DMS79 treated with DMSO at 0.1 percent for 48 hours (cell line): ENCODE measurements at places on chromosomes 16 and 17.

DNA sequence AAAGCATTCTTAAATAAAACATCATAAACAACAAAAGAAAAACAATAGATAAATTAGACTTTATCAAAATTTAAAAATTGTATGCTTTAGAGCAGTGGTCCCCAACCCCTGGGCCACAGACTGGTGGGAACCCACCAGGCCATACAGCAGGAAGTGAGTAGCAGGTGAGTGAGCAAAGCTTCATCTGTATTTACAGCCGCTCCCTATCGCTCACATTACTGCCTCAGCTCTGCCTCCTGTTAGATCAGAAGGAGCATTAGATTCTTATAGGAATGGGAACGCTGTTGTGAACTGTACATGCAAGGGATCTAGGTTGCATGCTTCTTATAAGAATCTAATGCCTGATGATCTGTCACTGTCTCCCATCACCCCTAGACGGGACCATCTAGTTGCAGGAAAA, 51.5 kb downstream of the GNAO1 start:
- no peak for DNase-seq

GRCh38 chr16:78645657-78646056, 546.2 kb downstream of the WWOX start:
- no peak for DNase-seq

DNA sequence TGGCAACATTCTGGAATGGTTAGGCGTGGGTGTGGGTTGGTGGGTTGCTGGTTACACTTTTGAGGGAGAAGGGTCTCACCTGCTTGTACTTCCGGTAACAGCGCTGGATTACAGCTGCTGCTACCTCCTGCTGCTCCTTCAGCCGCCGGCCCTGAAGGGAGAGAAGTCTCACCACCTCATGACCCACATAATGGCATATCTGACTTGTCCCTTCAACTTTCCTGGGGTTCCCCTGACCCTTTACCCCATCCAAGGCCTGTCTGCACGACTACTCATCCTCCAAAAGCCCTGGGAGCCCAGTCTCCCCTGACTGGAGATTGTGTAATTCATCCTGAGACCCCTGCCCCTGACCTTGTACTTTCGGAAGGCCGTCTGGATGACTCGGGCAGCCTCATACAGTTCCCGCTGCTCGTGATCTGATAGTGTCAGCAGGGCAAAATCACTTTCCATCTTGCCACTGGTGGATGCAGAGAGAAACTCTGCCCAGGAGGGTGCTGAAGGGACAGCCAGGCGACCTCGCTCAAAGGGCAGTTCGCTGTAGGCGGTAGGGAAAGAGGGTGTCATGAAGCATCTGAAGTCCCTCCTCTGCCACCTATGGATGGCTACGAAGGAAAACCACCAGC, 2.0 kb upstream of the SPAG7 start:
- DNase-seq, result no peak

GRCh38 chr17:4948166-4948930, at the start of gene PFN1:
TSS of gene PFN1 (minus strand) at chr17:4948530. CDS start at chr17:4948394, 136 bp downstream.
- peak; percentile 85 for DNase-seq

DNA sequence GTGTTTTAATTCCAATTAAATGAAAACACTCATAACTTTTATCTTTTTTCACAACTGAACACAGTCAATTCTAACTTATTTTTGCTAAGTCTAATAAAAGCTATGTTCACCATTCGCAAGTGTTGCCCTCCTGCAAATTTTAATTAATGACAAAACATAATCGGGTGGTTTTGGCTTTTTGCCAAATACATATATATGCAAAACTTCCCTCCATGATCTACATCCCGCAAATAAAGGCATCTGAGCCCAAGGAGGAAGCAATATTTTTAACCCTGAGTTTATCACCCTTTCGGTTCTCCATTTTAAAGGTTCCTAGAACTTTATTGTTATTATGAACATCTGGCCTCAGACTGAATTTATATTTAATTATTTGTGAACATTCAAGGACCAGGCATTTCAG, 507.9 kb downstream of the CDH13 start:
- DNase-seq, result no peak

GRCh38 chr17:81075307-81075706, 40.4 kb downstream of the BAIAP2 start:
- no peak for DNase-seq

DNA sequence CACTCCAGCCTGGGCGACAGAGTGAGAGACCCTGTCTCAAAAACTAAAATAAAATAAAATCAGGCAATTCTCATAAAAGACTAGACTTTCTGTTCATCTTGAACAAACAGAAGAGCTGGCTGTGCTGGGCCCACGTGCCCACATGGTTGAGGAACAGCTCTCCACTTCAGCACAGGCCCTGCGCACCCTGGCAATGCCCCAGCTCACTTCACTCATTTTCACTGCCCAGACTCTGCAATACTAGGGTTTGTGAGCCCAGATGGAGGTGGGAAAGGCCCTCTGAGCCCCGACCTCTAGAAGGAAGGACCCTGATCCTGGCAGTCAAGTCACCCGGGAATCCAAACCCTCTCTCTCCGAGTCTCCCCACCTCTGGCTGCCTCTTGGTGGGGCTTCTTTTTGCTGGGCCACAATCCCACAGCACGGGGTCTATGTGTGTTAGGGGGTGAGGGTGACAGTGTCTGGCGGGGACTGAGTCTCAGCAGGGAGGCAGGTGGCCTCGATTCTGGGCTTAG, 14.8 kb downstream of the MYLK3 start:
- no peak for DNase-seq

GRCh38 chr16:1915732-1916639, 2.2 kb downstream of the HS3ST6 start:
- DNase-seq, result no peak

- no peak for DNase-seq
These were observed 664.9 kb downstream of the CDH8 start for GRCh38 chr16:61371388-61371787.

- DNase-seq, result no peak
These were observed 10.3 kb downstream of the MRC2 start for GRCh38 chr17:62637809-62638208.

DNA sequence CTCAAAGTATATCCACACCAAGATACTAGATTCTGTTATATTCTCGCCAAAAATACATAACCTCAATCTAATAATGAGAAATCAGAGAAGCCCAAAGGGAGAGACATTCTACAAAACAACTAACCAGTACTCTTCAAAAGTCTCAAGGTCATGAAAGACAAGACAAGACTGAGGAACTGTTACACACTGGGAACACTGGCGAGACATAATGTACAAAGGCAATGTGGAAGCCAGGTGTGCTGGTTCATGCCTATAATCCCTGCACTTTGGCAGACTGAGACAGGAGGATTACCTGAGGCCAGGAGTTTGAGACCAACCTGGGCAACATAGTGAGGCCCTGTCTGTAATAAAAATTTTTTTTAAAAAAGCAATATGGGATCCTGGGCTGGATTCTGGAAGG, 85.9 kb downstream of the SPAG9 start:
- no peak for DNase-seq

DNA sequence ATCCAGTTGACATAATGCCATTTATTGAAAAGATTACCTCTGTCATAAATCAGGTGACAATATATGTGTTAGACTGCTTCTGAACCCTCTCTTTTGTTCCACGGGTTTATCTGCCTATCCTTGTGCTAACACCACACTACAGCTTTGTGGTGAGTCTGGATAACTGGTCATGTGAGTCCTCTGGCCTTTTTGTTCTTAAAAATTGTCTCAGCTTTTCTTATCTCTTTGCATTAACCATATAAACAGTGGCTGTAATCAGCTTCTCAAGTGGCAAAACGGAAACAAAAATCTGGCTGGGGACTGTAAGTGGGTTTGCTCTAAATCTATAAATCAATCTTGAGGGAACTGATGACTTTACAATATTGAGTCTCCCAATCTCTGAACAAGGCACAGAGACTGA, 44.6 kb downstream of the STX8 start:
- DNase-seq, result no peak

DNA sequence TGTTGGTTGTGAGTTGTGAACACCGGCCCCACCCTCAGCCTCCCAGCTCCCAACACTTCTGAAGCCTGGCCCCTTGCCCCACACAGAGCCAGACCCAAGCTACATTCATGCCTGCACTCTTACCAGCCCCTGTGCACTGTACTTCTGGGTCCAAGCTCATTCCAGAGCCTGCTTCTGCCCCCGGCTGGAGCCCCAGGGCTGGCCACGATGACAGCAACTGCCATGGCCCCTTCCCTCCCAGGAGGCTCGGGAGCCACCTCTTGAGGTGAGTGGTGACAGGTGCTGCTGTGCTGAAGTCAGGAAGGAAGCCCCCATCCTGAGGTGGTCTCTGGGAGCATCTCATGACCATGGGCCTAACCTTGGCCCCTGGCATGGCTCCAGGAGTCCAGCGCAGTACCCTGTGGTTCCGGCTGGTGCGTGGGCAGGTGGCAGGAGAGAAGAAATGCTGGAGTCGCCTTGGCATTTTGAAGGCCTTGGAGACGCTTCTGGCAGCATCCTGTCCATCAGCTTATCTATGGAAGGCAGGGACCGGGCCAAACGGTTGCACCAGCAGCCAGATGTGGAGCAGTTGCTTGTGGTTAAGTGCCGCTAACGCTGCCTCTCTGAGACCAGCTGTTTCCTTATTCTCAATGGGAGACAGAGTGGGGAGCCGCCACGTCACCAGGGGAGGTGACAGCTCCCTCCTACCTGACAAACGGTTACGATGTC, 3.9 kb upstream of the CDT1 start:
- peak; percentile 27 for DNase-seq

- DNase-seq, result no peak
These were observed 35.8 kb upstream of the IL34 start for GRCh38 chr16:70610273-70611223.
